Heart left ventricle (tissue), 16 donors: ENCODE measurements at places on chromosomes 13 and 19. TPM values are rescaled to one million over a fixed set of nuclear protein-coding genes. Genes with fewer than 3 reads are reported as not detected.

DNA sequence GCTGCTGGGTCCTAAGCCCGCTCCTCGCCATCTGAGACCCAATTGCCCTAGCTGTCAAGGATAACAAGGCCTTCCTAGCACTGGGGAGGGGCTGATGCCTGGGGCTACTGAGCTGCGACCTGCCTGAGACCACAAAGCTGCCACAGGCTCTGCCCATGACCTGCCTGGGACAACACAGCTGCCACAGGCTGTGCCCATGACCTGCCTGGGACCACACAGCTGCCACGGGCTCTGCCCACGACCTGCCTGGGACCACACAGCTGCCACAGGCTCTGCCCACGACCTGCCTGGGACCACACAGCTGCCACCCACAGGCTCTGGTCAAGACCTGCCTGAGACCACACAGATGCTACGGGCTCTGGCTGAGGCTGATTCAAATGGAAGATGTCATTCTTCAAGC, 54.8 kb downstream of the EPS15L1 start:
- no peak overlapping the region for H3K27ac ChIP-seq
- peaks cover 41% of the 10 kb centered on the region for H3K4me1 ChIP-seq
- no peaks in the 10 kb centered on the region for H3K27me3 ChIP-seq
- peaks cover 81% of the 10 kb centered on the region for H3K36me3 ChIP-seq
- no peak overlapping the region for H3K4me3 ChIP-seq
- no peak for DNase-seq

DNA sequence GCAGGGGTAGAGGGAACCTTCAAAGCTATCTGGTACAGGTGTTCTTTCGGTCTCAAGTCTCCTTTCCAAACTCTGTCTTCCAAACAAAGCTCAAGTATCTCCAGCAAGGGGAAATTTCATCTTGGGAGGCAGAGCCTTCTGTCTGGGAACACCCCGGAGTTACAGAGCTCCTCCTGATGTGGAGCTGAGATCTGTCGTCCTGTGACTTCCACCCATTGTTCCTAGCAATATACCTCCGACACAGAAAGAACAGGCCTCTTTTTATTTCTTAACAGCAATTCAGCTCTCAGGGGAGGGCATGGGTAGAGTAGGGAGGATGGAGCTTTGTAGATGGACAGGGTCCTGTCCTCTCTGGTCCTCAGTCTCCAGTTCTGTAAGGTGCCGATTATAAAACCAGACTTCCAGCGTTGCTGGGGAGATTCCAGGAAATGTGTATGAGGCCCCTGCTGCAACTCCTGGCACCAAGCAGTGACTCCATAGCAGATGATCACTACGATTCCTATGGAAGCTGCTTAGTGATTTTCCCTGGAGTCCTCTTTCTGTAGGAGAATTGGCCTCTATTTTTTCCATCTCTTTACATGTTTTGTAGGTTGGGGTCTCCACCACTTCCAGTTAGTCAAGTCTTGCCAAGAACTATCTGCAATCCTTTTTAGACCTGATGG, 56.0 kb upstream of the ARGLU1 start:
- H3K4me3 ChIP-seq = no peak overlapping the region
- no peak for DNase-seq
- H3K4me1 ChIP-seq = peaks cover 15% of the 10 kb centered on the region
- H3K36me3 ChIP-seq = no peaks in the 10 kb centered on the region

DNA sequence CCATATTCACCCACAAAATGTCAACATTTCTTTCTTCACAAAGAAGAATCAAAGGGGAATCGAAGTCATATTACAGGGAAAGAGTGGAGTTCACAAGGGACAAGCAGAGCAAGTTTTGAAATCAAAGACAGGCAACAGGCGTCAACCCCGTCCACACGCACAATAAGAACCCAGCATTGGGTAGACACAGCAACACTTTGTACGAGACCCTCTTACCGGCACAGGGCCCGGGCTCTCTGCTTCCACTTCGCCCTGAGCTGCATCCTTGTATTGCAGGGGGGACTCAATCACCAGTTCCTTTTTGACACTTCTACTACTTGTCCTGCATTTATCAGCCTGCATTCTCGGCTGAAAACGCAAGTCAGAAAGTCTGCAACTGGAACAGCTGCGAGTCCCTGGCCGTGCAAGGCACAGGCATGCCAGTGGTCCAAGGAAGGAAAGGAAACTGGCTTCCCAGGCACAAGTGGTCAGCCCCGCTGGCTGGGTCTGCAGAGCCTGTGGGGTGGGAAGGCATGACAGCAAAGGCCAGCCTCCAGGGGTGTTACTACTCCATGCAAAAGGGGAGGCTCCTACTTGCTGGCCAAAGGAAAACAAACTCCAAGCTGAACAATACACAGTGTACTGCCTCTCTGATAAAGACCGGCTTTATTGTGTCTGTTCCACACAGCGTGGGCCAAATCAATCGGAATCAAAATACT, at the start of gene DOCK9:
TSS of gene DOCK9 (minus strand) at position 497 of the 698 bp plus-strand sequence. CDS start at position 342, 155 bp downstream.
- peak within 1 kb of the TSS; percentile 82 for H3K27ac ChIP-seq
- H3K4me1 ChIP-seq = peaks cover 71% of the 10 kb centered on the region
- DNase-seq = peak; percentile 81
- H3K36me3 ChIP-seq = no peaks in the 10 kb centered on the region
- H3K27me3 ChIP-seq = no peaks in the 10 kb centered on the region
- H3K4me3 ChIP-seq = peak within 1 kb of the TSS; percentile 76

DNA sequence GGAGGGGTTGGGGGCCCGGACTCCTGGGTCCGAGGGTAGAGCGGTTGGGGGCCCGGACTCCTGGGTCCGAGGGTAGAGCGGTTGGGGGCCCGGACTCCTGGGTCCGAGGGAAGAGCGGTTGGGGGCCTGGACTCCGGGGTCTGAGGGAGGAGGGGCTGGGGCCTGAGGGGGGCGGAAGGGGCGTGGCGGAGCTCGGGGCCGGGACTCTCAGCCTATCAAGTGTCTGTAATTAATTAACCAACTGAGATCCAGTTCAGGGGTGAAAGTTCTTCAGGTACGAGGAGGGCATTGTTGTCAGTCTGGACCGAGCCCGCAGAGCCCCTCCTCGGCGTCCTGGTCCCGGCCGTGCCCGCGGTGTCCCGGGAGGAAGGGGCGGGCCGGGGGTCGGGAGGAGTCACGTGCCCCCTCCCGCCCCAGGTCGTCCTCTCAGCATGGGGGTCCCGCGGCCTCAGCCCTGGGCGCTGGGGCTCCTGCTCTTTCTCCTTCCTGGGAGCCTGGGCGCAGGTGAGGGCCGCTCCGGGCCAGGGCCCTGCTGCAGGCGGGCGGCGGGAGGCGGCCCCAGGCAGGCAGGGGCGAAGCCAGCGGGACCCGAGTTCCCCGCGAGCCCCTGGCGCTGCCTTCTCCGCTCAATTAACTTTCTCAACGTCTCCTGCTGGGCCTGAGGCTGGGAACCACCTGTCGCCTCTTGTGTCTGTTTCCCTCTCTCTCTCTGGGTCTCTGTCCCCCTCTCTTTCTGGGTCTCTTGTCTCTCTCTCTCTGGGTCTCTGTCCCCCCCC, 697 bp downstream of the FCGRT start:
- peak overlapping the region; percentile 75 for H3K4me3 ChIP-seq
- H3K36me3 ChIP-seq = peaks cover 21% of the 10 kb centered on the region
- no peaks in the 10 kb centered on the region for H3K27me3 ChIP-seq
- H3K4me1 ChIP-seq = no peaks in the 10 kb centered on the region
- peak; percentile 80 for DNase-seq

GRCh38 chr13:32585550-32586079, 637 bp upstream of the PDS5B start:
- peaks cover 32% of the 10 kb centered on the region for H3K4me1 ChIP-seq
- peak overlapping the region; percentile 68 for H3K4me3 ChIP-seq
- H3K27ac ChIP-seq = peak overlapping the region; percentile 63
- no peaks in the 10 kb centered on the region for H3K27me3 ChIP-seq
- H3K36me3 ChIP-seq = no peaks in the 10 kb centered on the region
- peak; percentile 18 for DNase-seq

DNA sequence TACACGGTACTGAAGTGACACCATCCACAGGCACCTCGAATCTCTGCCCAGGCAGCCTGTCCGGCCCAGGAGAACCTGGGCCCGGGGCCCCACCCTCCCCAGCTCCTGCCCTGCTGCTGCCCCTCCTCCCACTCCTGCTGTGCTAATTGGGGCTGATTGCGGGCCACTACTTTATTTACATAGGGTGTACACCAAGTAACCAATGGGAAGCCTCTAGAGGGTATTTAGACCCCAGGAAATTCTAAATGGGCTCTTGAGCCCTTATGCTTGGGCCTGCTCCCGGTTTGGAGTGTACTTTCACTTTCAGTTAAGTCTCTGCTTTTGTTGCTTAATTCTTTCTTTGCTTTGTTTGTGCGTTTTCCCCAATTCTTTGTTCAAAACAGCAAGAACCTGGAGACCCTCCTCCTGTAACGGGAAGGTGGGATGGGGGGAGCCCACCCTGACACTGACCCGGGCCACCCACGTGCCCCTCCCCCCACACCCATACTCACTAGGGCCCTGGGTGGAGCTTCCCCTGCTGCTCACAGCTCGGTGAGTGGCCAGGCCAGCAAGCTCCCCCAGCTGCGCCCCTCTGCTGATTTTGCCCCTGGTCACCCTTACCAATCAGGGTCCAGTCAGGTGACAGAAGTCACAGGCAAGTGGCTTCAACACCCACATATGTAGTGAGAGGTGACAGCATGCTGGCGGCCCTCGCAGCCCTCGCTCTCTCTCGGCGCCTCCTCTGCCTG, 9.4 kb downstream of the SCGB2B2 start:
- H3K4me1 ChIP-seq = no peaks in the 10 kb centered on the region
- peak overlapping the region; percentile 52 for H3K4me3 ChIP-seq
- no peak for DNase-seq
- H3K27ac ChIP-seq = no peak overlapping the region
- no peaks in the 10 kb centered on the region for H3K27me3 ChIP-seq

GRCh38 chr13:48585456-48585840, 52.6 kb upstream of the RCBTB2 start:
- H3K27me3 ChIP-seq = no peaks in the 10 kb centered on the region
- H3K27ac ChIP-seq = peak overlapping the region; percentile 63
- DNase-seq = peak; percentile 28
- H3K4me3 ChIP-seq = no peak overlapping the region
- no peaks in the 10 kb centered on the region for H3K36me3 ChIP-seq

DNA sequence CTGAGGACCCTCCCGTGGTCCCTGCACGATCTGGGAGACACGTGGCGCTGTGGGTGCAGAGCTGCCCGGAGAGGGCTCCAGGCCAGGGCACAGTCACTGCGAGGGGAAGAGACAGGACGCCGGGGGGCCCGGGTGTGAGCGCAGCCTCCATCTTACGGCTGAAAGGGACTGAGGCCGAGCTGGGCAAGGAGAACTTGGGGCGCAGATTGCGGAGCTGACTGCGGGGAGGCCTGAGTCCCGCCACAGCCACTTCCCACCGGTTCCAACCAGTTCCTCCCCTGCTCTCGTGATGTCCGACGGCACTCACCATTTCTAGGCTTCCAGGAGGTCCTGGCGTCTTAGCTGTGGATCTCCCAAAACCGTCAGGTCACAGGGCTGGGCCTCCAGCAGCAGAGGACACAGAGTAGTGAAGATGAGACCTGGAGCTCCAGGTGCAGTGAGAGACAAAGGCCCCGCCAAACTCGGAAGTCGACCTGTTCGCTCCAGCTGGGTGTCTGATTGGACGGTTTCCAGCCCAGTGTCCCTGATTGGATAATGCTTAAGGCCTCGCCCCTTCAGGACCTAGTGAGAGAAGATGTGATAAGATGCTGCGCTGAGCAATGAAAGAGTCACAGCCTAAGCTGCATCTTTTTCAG, 4.8 kb upstream of the ZNF253 start:
- no peak overlapping the region for H3K27ac ChIP-seq
- DNase-seq = no peak
- no peaks in the 10 kb centered on the region for H3K36me3 ChIP-seq
- no peak overlapping the region for H3K4me3 ChIP-seq
- H3K27me3 ChIP-seq = no peaks in the 10 kb centered on the region

DNA sequence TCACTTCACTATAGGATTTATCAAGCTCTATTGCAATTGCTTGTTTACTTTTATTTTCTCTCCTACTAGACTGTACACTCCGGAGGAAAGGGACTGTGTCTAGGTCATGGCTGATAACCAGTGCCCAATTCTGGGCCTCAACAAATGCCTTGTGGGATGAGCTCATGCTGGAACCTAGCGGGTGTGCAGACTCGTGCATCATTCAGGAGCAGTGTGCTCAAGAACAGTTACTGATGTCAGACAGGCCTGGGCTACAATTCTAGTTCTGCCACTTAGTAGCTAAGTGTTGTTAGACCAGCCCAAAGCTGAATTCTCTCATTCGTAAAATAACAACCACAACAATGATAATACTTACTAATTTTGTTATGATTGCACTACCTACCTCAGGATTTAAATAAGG, 95.4 kb downstream of the CYSLTR2 start:
- no peaks in the 10 kb centered on the region for H3K36me3 ChIP-seq
- no peaks in the 10 kb centered on the region for H3K27me3 ChIP-seq
- peaks cover 17% of the 10 kb centered on the region for H3K4me1 ChIP-seq
- peak overlapping the region; percentile 61 for H3K27ac ChIP-seq
- no peak overlapping the region for H3K4me3 ChIP-seq
- no peak for DNase-seq

DNA sequence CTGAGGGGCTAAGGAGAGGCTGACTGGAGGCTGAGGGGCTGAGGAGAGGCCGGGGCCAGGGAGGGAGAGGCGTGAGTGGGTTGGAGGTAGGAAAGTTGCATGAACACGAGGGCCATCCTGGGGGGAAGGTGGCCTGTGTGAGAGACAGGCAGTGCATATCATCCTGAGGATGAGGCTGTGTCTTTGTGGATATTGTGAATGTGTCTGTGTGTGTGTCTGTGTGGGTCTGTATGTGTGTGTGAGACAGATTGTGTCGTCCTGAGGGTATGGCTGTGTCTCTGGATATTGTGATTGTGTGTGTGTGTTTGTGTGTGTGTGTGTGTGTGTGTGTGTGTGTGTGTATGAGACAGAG, 422 bp downstream of the ZNF71 start:
- H3K36me3 ChIP-seq = no peaks in the 10 kb centered on the region
- peak overlapping the region; percentile 86 for H3K4me3 ChIP-seq
- H3K4me1 ChIP-seq = peaks cover 14% of the 10 kb centered on the region
- H3K27ac ChIP-seq = no peak overlapping the region

The FAAP24 gene
- not detected for total RNA-seq

The RASGRP4 gene
- 1.1 TPM for total RNA-seq
